Pulmonary artery endothelial cell (primary cell): ENCODE measurements at places on chromosomes 3 and 15.

DNA sequence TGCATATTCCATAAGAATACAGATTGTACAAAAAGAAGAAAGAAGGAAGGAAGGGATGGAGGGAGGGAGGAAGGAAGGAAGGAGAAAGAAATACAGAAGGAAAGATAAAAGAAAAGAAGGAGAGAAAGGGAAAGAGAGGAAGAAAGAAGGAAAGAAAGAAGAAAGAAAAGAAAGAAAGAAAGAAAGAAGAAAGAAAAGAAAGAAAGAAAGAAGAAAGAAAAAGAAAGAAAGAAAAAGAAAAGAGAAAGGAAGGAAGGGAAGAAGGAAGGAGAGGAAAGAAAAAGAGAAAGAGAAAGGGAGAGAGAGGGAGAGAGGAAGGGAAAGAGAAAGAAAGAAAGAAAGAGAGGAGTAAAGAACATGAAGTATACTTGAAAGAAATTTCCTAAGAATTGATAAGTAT is 577.9 kb upstream of the ALCAM start:
- DNase-seq: no peak

DNA sequence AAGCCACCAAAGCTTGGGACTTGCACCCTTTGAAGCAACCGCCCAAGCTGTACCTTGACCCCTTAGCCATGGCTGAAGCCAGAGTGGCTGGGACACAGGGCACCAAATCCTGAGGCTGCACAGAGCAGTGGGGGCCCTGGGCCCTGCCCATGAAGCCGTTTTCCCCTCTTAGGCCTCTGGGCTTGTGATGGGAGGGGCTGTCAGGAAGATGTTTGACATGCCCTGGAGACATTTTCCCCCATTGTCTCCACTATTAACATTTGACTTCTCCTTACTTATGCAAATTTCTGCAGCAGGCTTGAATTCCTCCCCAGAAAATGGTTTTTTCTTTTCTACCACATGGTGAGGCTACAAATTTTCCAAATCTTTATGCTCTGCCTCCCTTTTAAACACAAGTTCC is 522.2 kb downstream of the EDEM1 start:
- no peak for DNase-seq

DNA sequence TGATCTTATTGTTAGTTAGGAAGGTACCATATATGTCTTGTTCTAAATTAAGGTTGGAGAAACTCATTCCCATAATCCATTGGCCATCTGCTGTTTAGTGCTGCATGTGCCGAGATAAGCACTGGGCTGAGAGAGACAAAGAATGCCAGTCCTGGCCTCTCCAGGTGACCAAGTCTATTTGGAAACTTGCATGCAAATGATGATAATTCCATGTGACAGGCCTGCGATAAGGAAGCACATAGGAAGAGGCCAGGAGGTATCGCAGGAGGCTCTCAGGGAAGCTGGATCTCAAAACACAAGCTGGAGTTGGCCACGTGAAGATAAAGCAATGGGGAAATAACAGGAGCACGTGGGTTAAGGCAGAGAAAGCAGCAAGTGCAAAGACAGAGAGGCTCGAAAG is 39.7 kb downstream of the MYO5C start:
- no peak for DNase-seq

DNA sequence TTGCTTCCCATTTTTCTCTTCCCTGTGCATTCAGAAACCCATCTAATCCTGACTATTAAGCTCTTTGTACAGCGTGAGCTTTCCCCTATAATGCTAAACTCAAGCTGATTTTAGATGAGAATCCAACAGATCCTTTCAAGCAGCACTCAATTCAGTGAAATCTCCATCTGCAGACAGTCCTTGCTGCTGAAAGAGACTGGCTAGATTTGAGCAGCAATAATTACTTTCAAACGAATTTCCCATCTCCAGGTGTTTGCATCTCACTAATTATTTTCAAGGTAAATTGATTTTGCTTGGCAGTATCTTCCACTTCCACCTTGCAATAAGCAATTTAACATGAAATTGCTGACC is 49.5 kb upstream of the SLC7A14 start:
- no peak for DNase-seq

- no peak for DNase-seq
Observed at GRCh38 chr15:36977659-36978058, 122.7 kb downstream of the MEIS2 start.

GRCh38 chr3:184691397-184692231 is 20.2 kb downstream of the MAGEF1 start:
- DNase-seq: no peak
